GM23248 (cell line): ENCODE measurements at places on chromosomes 1 and 21.

- peak; percentile 40 for DNase-seq
Observed at GRCh38 chr1:53681977-53682685, 56.8 kb downstream of the GLIS1 start.

- DNase-seq: no peak
Observed at GRCh38 chr1:205380882-205381281, 24.2 kb upstream of the KLHDC8A start.

- DNase-seq: no peak
Observed at GRCh38 chr1:232308616-232309015, 321.3 kb downstream of the SIPA1L2 start.

GRCh38 chr21:45818276-45818903 lies 163.2 kb upstream of the COL6A1 start:
- DNase-seq: peak; percentile 76

DNA sequence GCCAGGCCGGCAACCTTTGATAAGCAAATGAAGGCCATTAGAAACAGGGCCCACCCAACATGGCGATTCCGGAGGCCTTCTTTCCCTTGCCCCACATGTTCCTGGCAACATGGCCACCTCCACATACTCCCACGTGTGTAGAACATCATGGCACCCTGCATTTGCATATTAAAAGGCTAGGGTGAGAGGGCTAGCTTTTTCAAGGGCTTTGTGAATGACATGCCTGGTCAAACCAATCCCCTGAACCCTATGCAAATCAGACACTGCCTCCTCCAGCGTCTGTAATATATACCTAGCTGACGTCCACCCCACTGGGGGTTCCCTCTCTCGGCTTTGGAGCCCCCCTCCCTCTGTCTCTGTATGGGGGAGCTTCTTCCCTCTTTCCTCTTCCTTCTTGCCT lies 1.6 kb downstream of the ADCY10 start:
- no peak for DNase-seq

DNA sequence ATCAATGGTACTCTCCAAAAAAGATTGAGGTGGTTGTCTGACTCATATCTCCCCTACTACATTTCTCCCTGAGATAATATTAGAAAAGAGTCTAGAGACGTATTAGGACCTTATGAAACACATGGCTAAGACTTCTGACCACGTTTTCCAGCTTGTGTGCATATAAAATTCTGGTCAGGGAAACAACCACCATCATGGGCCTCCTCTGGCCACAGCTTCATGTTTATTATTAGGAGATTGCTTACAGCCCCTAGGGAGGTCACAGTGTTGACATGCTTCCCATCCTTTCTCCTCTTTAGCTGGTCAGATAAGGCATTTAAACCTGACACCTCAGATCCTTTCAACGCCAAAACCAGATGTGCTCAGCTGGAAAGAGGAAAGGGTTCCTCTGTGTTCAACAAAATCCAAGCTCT lies 620.2 kb downstream of the PLPP3 start:
- no peak for DNase-seq

GRCh38 chr1:20486457-20487235 lies 636 bp upstream of the CAMK2N1 start:
- peak; percentile 75 for DNase-seq

DNA sequence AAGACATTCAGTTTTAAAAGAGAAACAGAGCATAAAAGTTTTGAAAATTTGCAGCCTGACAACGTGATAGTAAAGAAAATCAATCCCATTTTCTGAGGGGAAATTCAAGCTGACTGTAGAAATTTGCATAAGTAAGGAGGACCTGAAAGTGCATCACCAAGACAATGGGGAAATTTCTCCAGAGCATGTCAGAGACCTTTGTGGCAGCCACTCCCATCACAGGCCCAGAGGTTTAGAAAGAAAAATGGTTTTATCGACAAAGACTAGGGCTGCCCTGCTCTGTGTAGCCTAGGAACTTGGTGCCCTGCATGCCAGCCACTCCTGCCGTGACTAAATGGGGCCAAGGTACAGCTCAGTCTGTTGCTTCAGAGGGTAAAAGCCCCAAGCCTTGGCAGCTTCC lies 1640.2 kb upstream of the PRMT6 start:
- no peak for DNase-seq

DNA sequence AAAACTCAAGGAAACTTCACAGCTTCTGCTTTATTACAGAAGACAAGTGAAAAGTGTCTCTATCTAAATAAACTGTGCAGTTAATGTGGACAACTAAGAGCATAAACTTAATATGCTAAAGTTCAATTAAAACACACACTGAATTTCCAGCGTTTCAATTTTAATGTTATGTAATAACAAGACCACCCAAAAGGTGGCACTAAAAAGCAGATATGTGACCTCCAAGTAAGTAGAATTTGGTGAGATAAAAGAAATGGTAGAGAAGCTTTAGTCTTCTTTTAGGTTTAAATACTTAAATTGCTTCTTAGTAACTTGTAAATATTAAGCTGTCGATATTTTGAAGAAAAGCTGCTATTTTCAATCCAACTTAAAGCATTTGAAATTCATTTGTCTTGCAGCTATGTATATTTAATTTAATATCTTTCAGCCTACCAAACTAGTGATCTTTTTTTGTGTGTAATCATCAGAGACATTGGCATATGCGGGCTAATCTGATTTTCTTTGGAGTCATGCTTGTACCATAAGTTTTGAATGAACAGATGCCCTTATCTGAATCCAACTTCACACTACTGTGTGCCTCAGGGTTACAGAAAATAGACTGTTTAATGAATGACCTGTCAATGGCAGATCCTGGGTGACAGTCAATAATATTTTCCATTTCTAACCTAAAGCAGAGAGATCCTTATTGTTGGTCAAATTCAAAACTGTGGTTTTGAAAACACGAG lies 36.5 kb upstream of the ADAMTS1 start:
- DNase-seq: peak; percentile 56
